ENCODE measurements at places on chromosomes 6 and 20.

DNA sequence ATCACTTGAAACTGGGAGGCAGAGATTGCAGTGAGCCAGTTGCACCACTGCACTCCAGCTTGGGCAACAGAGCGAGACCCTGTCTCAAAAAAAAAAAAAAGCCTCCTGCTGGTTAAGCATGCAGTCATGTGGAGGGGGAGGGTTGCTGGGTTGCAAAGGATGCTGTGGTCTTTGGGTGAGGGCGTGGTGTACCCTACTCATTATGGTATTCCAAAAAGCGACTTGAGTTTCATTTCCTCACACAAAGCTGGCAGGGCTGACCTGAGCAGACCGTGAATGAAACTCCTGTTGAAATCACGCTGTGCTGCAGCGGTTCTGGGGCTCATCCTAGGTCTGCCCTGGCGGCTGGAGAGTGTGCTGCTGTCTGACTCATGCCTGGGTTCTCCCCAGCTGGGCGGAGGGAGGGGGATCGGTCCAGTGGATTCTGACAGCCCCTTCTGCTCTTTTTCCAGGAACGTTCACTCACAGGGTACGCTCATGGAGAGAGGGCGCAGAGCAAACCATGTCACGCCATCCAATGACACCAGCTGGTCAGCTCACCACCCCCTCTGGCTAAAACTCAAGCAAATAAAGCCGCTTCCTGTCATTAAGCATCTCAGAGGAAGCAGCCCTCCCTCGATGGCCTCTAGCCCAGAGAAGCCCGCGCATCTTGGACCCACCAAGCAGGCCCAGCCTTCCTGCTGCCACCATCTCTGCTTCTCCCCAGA is 166.2 kb downstream of the SCML4 start:
- peak; percentile 19 for DNase-seq

- no peak for DNase-seq
Measured at GRCh38 chr20:38108986-38109541, 56.0 kb downstream of the TGM2 start.

DNA sequence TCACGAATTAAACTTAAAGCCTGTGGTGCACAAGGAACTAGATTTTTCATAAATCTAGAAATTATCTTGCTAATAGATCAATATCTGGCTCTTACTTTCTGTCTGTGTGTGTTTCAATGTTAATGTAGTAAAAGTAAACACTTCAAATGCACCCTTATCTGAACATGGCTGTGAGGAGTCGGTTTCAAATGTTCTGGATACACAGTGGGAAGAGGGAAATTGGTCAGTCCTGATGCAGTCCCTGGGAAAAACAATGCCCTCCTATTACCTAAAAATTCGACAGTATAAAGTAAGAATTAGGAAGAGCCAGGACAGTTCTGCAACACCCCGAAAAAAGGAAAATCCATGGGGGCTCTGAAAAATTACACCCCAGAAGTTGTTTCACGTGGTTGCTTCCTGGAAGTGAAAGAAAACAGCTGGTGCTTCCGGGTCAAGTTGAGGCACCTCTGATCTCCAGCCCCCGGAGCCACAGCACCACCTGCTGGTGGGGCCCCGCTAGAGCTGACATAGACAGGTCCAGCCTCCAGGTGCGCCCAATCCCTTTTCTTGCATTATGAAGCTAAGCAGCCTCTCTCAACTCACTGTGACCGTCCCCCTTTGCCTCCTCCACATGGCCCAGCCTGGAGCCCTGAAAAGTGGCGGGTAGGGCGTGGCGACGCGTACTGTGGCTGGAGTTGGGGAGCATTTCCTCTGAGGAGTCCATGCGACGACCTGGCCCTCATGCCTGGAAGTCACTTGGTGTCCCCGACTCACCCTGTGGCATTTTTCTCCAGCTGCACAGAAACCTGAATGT is 8.3 kb downstream of the SEMG2 start:
- no peak for DNase-seq

GRCh38 chr6:90471263-90471662 is 115.6 kb downstream of the MAP3K7 start:
- DNase-seq, result no peak

DNA sequence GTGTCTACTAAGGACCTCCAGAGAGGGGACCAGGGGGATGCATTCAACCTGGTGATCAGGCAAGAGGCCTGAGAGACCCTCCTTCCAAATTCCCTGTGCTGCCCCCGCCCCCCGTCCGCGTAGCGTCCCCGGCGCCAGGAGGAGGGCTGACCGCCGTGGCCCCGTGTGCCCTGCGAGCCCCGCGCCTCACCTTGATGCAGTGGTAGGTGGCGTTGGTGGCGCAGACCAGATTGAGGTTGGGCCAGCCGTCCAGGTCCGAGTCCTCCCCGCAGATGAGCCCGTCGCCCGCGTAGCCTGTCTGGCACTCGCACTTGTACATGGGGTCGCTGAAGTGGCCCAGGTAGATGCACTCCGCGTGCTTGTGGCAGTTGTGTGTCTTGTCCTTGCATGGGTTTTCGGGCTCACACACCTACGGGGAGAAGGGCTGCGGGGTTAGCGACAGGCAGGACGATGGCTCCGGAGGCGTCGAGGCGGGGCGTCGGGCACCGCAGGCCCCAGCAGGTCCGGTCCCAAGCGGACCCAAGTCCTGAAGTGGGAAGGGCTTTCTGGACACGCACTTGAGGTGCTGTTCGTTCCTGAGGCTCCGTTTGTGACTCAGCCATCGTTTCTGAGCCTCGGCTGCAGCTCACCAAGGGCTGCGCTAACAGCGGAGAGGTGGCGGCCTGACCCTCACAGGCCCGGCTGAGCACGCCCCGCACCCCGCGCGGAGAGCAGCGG is 21.7 kb downstream of the THBS2 start:
- no peak for DNase-seq

- DNase-seq, result no peak
Measured at GRCh38 chr6:148457137-148457842, 114.7 kb downstream of the SASH1 start.

- DNase-seq, result peak; percentile 60
Measured at GRCh38 chr20:44979090-44979621, 12.8 kb downstream of the STK4 start.

- DNase-seq, result no peak
Measured at GRCh38 chr6:13395272-13396237, 67.2 kb upstream of the TBC1D7 start.

DNA sequence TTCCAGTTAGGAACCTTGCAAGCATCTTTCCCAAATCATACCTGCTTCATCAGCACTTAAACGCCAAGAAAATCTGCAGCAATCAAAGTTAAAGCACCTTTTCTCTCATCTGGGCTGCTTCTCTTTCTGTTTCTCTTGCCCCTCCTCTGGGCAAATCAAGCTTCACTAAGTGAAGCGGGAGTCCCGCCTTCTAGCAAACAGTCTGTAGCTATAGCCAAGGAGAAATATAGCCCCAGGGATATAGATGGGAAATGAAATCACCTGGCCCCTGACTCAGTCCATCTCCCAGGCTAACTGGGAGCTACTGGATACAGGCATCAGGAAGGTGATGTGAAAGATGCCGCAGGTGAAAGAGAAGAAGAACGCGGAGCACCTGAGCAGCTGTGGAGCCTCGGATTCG is 481.9 kb downstream of the C6orf118 start:
- no peak for DNase-seq

DNA sequence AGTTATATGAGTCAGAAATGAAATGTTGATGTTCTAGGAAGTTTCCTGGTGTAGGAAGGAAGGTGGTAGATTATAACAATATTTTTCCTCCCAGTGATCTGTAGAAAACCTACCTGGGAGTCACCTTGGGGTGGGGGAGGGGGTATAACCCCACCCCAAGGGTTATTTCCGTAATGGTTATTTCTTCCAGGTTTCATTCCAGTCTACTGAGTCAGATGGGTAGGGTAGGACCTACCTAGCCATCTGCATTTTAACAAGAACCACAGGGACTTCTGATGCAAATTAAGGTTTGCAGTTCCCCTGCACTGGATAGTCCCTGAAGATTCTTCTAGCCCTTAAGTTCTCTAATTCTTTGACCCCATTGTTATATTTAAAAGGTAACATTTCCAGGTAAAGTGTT is 88.9 kb downstream of the ARMC2 start:
- DNase-seq, result no peak
